ENCODE measurements at places on chromosomes 7 and 10.
A peak's percentile ranks its signal among the peaks of the same experiment; 100 is the strongest.

- DNase-seq, result peak; percentile 58
These were observed at the start of gene SLC16A9 for GRCh38 chr10:59709395-59710125. SLC16A9 (minus strand) TSS chr10:59709850; CDS start chr10:59684291, 25,559 bp downstream.

DNA sequence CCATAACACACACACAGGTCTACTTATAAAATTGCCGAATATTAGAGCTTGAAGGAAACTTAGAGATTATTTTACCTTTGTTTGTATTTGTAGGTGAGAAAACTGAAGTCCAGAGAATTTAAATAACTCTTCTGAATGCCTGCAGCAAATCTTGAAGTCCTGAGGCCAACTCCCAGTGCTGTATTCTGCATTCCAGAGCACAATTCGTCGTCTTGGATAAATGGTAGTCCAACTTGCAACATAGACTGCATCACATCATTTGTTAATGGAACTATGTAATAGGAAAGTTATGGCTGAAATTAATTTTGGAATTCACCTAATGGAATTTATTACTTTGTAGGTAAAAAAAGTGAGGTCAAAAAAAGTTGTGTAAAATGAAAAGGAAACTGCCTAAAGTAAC is 37.3 kb upstream of the SEMA3D start:
- no peak for DNase-seq

DNA sequence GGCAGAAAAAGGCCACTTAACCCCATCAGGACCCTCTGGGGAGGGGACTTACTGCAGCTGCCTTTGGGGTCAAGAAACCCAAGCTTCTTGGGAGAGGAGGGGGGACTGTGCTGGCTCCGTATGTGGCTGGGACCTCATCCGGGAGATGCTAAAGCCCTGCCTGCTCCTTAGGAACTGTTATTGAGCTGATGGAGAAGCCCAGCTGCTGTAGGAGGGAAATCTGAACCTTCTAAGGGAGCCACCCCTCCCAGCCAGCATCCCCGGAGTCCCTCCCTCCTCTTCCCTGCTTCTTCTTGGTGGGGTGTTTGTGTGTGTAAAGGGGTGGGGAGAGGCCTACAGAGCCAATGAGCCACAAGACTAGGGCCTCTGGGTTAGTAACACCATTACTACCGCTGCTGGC is 8.2 kb downstream of the KCNIP2 start:
- DNase-seq, result no peak

DNA sequence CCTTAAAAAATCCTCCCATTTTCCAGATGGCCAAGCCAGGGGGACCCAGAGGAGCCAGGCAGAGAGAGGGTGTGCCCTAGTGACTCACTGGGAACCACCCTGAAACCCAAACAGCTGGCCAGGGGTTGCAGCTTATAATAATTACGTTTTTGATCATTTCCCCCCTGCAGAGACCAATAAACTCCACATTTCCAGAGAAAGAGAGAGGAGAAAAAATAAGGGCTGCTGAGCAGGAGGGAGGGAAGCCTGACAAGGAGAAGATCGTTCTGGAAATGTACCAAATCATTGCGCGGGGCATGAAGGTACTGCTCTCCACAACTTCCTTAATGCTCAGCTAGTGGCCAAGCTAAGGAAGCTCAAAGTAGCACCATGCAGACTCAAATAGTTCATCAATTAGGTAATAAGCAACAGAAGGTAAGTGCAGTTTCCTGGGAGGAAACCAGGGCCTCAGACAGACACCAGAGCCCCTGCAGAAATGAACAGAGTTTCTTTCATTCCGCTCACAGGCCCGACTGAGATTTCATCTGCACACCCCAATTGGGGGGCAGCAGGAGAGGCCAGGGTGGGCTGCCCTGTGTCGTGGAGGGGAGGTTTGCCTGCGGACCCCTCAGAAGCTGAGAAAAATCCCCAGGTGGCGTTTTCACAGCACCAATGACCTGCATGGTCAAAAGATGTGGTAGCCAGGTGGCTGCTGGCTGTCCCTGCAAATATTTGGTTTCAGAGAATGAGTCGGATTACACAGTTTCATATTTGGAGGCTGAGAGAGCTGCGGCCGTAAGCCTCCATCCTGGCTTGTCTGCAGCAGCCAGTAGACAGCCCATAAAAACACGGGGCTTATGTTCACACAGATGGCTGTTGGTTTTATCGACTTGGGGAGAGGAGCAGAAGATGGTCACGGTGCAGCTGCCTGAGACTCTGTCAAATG is 153.2 kb upstream of the LYZL2 start:
- DNase-seq, result no peak

- DNase-seq, result no peak
These were observed 810.1 kb upstream of the CELF2 start for GRCh38 chr10:10207538-10207937.

DNA sequence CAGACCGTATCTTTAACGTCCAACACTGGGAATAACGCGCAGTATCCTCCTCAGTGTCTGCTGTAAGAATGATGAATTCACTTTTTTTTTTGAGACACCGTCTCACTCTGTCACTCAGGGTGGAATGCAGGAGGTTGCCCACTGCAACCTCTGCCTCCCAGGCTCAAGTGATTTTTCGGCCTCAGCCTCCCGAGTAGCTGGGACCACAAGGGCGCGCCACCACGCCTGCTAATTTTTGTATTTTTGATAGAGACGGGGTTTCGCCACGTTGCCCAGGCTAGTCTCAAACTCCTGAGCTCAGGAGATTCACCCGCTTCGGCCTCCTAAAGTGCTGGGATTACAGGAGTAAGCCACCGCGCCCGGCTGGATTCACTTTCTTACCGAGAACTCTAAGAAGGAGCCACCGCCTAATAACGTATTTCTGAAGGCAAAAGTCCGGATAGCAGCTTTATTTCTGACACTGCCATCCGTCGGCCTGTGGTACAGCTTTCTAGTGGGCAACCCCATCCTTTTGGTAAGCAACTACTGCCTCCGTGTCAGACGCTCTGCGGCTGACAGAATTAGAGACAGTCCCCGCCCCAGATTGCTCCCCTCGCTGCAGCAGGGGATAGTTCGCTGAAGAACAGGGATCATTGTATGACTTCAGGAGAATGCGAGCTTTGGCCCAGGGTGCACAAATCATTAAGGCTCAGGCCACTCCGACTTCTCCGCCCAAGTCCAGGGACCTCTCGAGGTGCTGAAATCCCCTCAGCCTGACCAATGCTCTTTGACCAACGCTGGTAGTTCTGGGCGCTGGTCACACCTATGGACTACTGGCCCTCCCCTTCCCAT is 662 bp downstream of the POLR3A start:
- DNase-seq, result no peak

DNA sequence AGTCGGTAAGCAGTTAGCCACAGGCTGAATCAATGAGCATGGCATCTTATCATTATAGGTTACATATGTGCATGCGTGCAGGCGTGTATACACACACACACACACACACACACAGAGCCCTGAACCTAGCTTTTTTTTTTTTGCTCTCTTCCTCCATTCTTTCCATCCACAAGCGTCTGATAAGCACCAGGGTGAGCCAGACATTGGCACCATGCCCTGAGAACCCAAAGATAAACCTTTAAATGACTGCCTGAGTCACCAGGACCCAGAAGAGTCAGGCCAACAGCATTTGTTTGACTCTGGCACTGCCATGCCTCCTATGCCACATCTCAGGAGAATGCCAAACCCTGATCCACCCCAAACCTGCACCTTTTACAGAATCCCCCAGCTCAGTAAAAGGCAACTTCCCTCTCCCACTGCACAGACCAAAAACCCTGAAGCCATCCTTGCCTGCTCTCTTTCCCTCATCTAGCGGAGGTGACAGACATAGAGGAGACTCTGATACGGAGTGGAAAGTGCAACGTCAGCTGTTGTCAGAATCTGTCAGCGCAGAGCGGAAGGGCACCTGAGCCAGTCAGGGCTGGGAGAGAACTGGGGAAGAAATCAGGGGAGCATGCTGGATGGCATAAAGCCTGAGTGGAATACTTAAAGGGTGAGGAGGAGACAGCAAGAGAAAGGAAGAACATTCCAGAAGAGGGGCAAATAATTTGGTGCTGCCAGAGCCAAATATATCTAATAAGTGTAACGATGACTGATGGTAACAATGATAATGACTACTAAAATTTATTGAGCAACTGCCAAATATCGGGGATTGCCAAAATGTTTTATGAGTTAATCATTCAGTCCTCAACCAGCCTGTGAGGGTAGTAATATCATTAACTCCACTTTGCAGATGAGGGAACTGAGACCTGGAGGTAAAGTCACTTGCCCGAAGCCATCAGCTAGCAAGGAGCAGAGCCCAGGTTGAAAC is 3.2 kb downstream of the PARP12 start:
- no peak for DNase-seq

DNA sequence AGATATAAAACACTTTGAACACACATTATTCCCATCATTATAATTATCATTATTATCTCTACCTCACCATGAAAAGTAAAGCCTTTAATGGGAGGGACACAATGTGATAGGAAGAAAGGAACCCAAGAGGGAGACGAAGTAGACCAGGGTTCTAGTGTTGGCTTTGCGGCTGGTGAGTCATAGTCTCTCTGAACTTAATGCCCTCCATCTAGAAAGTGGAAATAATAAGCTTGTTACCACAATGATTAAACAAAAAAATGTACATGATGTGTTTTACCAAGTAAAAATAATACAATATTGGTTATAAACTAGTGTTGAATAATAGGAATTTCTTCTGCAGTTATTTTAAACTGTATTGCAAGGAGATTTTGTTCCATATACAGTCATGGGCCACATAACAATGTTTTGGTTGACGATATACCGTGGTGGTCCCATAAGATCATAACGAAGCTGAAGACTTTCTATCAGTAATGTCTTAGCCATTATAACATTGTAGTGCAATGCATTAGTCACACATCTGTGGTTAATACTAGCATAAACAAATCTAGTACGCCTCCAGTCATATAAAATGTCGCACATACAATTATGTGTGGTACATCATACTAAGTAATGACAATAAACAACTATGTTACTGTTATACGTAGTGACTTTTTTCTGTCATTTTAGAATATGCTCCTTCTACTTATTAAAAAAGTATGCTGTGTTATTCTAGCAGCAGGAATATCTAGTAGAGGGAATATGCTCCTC is 450.6 kb upstream of the SORCS1 start:
- no peak for DNase-seq

- DNase-seq, result no peak
These were observed 976.0 kb downstream of the DNAJB9 start for GRCh38 chr7:109545686-109546085.

GRCh38 chr10:1217661-1218060 is 161.5 kb downstream of the WDR37 start:
- no peak for DNase-seq

DNA sequence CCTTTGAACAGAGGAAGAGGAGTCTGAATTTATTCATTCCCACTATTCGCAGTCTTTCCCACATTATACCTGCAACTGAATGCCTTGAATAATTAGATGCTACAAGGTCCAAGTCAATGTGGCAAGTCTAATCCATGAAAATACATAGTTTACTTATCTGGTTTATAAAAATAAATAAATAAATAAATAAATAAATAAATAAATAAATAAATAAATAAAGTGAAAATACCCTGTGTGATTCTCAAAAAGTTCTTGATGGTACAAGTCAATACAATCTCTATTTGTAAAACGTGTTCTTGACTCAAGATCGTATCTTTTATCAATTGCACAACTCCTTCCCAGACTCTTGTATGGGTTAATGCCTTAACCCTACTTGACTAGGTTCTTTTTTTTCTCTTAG is 417.7 kb downstream of the ZWINT start:
- no peak for DNase-seq

GRCh38 chr10:132434405-132435005 is 37.5 kb downstream of the PWWP2B start:
- no peak for DNase-seq

- no peak for DNase-seq
These were observed 231.6 kb downstream of the VTI1A start for GRCh38 chr10:112678581-112678980.
